NCI-H2029 treated with DMSO at 0.1 percent for 48 hours (cell line): ENCODE measurements at places on chromosomes 1 and 21.

DNA sequence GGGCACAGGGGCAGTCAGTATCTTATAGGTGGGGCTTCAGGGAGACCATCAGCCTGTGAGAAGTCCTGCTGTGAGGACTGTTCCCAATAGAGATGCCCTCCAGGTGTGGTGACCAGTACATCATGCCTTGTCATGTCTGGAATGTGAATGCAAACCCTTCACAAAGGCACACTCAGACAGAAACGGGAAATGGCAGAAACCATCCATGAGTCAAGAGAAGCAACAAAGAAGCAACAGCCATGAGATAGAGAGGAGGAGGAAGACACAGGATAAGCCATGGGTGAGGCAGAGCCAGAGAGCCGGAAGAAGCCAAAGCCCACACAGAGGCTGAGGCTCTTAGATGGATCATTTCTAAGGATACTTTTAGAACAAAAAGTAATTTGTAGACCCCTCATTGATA lies 20.1 kb upstream of the ZP4 start:
- DNase-seq = no peak

GRCh38 chr1:156833603-156834002 lies 17.0 kb upstream of the SH2D2A start:
- DNase-seq = no peak

- DNase-seq = no peak
Measured at GRCh38 chr21:46301759-46302158, 15.6 kb downstream of the YBEY start.

- no peak for DNase-seq
Measured at GRCh38 chr1:54819733-54820132, 18.6 kb upstream of the TTC22 start.

GRCh38 chr1:226092965-226093364 lies 30.4 kb downstream of the H3-3A start:
- DNase-seq = no peak

GRCh38 chr1:91523482-91523881 lies 22.8 kb downstream of the CDC7 start:
- no peak for DNase-seq

DNA sequence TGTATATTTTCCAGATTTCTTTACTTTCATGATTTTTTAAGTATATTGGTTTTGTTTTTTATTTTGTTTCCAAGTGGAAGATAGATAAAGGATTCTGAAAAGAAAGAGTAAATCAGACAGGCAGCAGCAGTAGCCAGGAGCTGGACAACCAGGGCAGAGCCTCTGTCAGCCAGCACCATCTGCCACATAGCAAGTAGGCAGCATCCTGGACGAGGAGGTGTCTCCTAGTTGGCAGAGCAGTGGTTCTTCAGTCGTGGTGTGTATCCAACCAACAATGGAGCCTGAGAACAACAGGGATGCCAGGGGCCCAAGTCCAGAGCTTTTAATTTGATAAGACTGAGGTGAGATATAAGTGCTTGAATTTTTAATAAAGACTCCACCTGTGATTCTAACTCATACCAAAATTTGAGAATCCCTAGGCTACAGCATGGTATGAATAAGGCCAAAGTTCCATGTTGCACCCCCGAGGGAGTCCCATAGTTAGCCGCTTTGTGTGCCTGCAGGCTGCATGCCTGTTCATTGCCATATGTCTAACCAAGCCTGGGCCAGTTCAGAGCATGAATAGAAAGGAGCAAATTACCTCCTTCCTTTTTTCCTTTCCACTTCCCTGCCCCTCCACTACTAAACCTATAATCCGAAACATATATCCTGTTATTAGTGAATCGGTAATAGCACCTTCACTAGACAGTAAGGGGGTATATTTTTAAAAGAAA lies 153.2 kb downstream of the NTNG1 start:
- no peak for DNase-seq

DNA sequence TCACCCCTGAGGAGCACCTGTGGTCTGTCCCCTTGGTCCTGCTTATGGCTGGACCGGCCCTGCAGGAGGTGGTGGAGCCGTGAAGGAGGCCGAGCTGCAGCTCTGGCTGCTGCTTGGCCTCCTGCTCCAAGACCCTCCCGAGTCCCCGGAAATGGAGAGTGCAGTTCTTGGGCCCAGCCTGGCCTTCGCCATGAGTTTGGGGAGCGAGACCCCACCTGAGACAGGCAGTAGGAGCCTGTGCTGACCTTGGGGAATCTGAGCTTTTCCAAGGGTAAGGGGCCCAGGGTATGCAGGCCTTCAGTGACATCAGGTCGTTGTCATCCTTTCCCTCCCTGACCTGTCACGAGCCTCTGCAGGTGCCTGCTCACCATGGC lies 14.1 kb downstream of the TMEM201 start:
- no peak for DNase-seq

GRCh38 chr1:118210723-118211110 lies 25.7 kb upstream of the SPAG17 start:
- no peak for DNase-seq

- no peak for DNase-seq
Measured at GRCh38 chr1:101587741-101588140, 350.9 kb downstream of the S1PR1 start.

- no peak for DNase-seq
Measured at GRCh38 chr1:3360646-3361257, 93.7 kb upstream of the ARHGEF16 start.

DNA sequence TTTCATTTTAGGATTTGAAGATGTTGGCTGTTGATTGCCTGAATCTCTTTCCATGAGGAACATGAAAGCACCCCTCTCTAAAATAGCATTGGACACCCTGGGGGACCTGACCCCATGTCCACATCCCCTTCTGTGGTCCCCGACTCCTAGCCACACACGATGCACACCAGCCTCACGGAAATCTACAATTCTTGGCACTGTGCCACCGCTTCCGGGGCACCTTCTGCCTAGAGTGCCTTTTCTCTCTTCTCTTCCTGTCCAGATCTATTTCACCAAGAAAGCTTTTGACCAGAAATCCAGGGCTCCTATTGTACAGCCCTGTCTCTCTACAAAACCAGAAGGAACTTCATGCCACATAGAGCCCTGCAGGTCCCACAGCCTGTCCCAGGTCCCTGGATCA lies 50.3 kb downstream of the MYSM1 start:
- peak; percentile 31 for DNase-seq

DNA sequence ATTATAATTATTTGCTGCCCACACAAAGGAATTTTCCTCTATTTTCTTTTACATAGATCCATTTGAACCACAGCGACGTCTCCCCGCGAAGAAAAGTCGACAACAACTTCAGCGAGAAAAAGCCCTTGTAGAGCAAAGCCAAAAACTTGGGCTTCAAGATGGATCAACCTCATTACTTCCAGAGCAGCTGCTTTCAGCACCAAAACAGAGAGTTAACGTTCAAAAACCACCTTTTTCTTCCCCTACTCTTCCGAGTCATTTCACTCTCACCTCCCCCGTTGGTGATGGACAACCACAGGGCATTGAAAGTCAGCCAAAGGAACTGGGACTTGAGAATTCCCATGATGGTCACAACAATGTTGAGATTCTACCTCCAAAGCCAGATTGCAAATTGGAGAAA lies 7.2 kb downstream of the GORAB start:
- DNase-seq = no peak

DNA sequence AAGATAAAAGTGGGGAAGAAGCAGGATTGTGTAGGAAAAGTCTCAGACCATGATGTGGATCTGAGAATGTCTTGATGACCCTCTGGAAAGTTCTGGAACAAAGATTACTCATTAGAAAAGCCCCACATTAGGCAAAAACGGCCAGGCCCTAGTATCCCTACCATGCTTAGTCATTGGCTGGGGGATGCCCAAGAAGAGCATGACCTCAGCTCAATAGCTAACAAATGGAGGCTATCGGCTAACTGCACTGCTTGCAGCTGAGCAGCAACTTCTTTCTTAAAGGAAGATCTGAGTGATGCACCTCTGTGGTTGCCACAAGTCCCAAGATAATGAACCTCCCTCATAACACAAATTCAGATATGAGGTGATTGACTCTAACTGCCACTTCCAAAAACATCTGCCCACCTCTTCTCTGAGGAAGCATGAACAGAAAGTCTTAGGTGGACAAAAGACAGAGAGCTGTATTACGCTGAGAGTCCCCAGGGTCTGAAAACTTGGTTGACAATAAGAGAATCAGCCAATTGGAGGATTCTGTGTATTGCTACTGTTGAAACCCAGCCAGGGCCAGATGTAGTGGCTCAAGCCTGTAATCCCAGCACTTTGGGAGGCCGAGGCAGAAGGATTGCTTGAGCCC lies 64.6 kb upstream of the AK4 start:
- DNase-seq = no peak

DNA sequence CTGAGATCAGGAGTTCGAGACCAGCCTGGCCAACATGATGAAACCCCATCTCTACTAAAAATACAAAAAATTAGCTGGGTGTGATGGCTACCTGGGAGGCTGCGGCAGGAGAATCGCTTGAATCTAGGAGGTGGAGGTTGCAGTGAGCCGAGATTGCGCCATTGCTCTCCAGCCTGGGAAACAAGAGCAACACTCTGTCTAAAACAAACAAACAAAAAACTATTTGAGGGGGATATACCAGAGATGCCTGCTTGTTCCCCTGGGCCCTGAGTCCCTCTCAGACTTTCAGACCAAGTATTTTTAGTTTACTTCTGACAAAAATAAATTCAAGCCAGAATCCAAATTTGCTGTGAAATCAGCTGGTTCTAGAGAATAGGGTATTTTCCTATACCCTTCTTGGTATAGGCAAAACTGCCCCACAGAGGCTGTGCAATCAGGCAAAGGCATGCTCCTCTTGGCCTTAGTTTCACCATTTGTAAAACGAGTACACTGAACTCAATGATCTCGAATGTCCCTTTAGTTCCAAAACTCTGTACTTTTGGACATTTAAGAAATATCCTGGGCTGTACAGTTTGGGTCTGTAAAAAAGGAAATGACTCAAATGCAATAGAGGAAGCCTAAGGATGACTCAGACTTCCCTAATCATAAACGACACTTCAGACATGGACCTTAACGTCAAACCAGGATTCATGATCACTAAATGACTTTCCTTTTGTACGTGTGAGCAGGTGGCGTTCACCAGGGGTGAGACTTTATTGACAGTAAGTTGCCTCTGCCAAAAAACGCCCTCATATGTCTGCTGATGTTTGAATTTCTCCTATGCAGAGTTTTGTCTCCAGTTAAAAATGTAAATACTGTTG lies 16.1 kb downstream of the ENSA start:
- peak; percentile 93 for DNase-seq

DNA sequence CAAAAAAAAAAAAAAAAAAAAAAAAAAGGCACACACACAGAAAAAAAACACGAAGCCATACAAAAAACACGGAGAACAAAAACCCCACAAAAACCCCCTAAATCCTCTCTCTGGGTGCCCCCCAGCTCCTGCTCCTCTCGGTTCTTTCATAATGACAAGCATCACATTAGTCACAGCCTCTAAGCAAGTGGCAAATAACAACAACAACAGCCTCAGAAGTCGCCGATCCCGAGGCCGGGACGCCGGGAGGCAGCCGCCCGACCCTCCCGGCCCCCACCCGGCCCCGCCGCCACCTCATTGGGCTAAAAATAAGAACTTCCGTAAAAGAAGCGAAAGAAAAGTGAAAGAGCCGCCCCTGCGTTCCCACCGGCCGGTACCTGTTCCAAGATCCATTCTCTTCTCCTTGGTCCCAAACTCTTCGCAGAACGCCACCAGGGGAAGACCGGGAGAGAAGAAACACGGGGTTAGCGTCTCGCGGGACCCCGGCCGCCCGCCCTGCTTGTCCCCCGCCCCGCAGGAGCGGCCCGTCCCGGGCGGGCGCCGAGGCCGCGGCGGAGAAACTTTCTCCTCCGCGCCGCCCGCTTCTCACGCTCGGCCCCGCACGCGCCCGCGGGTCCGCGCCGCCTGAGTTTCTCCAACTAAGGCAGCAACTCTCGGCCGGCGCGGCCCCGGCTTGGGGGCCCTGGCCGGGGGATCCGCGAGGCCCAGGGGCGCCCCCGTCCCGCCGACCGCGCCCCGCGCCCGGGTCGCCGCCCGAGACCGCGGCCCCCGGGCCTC lies 102.8 kb downstream of the CASZ1 start:
- no peak for DNase-seq

GRCh38 chr1:229536982-229537381 lies 21.5 kb downstream of the ABCB10 start:
- no peak for DNase-seq

DNA sequence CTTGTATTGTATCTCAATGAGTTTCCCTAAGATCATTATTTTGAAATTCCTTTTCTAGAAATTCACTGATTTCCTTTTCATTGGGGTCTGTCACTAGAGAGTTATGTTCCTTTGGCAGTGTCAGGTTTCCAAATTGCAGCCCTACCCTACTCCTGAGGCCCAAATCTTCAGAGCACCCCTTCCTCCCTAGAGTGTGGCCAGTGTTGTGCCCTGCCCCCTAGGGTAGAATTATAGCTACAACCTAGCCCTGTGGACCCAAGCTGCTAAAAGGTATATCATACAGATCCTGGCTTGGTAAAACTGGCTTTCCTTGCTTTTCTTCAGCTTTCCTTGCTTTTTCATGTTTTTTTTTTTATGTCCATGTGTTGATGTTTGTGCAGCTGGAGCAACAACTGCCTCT lies 60.7 kb downstream of the DIPK1A start:
- no peak for DNase-seq

GRCh38 chr1:11768821-11769220 lies 6.8 kb downstream of the C1orf167 start:
- DNase-seq = no peak

GRCh38 chr21:34693192-34693810 lies 24.5 kb downstream of the CLIC6 start:
- DNase-seq = peak; percentile 85

DNA sequence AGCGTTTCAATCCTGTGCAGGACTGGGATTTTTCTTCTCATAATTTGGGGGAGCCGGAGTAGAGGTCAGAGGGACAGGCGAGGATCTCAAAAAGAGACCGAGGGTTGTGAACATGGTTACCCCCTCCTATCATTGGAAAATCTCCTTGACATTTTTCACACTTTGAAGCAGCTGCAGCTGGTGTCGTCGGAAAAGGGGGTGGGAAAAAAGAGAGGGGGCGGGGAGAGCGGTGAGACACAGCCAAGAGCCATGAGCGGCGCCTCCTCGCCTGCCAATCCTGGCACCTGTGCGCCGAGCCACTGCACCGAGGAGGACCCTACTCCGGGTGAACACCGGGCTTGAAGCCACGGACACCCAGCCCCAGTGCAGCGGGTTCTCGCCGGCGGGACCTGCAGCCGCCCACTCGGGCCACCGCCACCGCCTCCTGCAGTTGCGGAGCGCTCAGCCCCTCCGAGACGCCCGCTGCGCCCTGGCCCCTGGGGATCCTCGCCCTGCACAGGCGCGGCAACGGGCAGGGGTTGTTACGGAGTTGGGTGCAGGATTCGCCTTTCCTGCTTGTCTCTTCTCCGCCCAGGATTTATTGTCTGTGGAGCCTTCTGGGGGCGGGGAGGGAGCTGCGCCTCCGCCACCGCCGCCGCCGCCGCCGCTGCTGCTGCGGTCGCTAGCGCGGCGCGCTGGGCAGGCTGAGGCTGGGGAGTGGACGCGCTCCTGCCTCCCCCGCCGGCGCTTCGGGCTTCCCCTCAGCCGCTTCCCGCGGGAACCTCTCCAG lies at the start of gene LRRC7:
Gene LRRC7 (plus strand): TSS at position 271 of the 769 bp plus-strand sequence. CDS start 718 bp downstream, outside the sequence.
- DNase-seq = peak; percentile 68

- no peak for DNase-seq
Measured at GRCh38 chr1:2380816-2381591, 10.3 kb downstream of the MORN1 start.
